Activated CD8-positive, alpha-beta memory T cell treated with anti-CD3 and anti-CD28 coated beads, Interleukin-2, amount 10 ng/mL, durations not matched to agents 7 days and 5 days (primary cell): ENCODE measurements at places on chromosomes 13 and 19. TPM values are rescaled to one million over a fixed set of nuclear protein-coding genes. Genes with fewer than 3 reads are reported as not detected.
A peak's percentile ranks its signal among the peaks of the same experiment; 100 is the strongest.

Gene KLK5
- total RNA-seq, result not detected

Gene RINL
- total RNA-seq, result 80.1 TPM

Gene TMEM59L
- total RNA-seq, result not detected

- H3K36me3 ChIP-seq, result peaks cover 20% of the 10 kb centered on the region
- no peaks in the 10 kb centered on the region for H3K27me3 ChIP-seq
Measured at GRCh38 chr19:12723641-12724426, at the start of gene TNPO2. TSS of gene TNPO2 (minus strand) at chr19:12723932. CDS start at chr19:12720977, 2,955 bp downstream.

GRCh38 chr19:12465211-12465610 is 19.4 kb downstream of the ZNF709 start:
- H3K4me1 ChIP-seq, result no peaks in the 10 kb centered on the region
- peaks cover 38% of the 10 kb centered on the region for H3K36me3 ChIP-seq
- DNase-seq, result no peak
- no peaks in the 10 kb centered on the region for H3K27me3 ChIP-seq
- no peak overlapping the region for H3K4me3 ChIP-seq

- H3K27me3 ChIP-seq, result no peaks in the 10 kb centered on the region
- H3K4me1 ChIP-seq, result no peaks in the 10 kb centered on the region
- H3K4me3 ChIP-seq, result no peak overlapping the region
- H3K36me3 ChIP-seq, result no peaks in the 10 kb centered on the region
Measured at GRCh38 chr19:31533114-31533513, 183.9 kb upstream of the TSHZ3 start.

GRCh38 chr13:33543631-33544265 is 258.2 kb upstream of the STARD13 start:
- no peaks in the 10 kb centered on the region for H3K27me3 ChIP-seq
- peaks cover 32% of the 10 kb centered on the region for H3K4me1 ChIP-seq
- H3K4me3 ChIP-seq, result peak overlapping the region; percentile 80
- H3K27ac ChIP-seq, result peak overlapping the region; percentile 97
- H3K36me3 ChIP-seq, result peaks cover 6% of the 10 kb centered on the region

DNA sequence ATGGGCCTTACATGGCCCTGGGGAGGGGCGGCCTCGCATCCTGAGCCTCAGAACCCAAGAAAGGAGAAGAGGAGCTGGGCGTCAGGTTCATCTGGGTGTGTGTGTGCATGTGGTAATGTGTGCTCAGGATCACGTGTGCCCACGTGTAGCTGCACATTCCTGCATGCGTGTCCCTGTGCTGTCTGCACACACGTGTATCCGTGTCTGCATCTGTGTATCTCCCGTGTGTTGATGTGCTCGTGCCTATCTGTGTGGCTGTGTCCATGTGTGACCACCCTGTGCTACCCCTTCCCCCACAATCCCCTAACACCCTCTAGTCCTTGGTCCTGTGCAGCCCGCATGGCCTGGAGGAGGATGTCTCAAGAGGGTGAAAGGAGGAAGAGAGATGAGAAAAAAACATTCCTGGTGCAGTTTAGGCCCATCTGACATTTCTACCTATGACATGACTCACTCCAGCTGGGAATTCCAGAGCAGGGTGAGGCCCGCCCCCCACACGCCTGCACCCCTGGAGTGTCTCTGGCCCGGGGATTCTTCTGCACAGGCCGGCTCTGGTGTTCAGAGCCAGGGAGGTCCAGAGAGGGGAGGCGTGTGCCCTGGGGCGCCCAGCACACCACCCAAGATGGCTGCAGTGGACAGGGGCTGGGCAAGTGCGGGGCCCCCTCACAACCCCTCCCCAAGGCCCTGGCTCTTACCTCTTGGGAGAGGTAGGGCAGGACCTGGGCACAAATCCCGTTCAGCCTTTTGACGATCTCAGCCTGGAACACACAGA is 7.1 kb downstream of the TLE5 start:
- H3K27ac ChIP-seq, result no peak overlapping the region
- peaks cover 18% of the 10 kb centered on the region for H3K4me1 ChIP-seq
- H3K4me3 ChIP-seq, result no peak overlapping the region
- no peaks in the 10 kb centered on the region for H3K27me3 ChIP-seq

GRCh38 chr19:7395360-7396066 is 46.8 kb downstream of the ARHGEF18 start:
- H3K4me1 ChIP-seq, result peaks cover 39% of the 10 kb centered on the region
- peak overlapping the region; percentile 83 for H3K4me3 ChIP-seq
- H3K27ac ChIP-seq, result peak overlapping the region; percentile 75
- H3K36me3 ChIP-seq, result peaks cover 29% of the 10 kb centered on the region
- H3K27me3 ChIP-seq, result no peaks in the 10 kb centered on the region
- DNase-seq, result no peak
